RWPE1 (cell line): ENCODE measurements at places on chromosomes 5 and 9.

DNA sequence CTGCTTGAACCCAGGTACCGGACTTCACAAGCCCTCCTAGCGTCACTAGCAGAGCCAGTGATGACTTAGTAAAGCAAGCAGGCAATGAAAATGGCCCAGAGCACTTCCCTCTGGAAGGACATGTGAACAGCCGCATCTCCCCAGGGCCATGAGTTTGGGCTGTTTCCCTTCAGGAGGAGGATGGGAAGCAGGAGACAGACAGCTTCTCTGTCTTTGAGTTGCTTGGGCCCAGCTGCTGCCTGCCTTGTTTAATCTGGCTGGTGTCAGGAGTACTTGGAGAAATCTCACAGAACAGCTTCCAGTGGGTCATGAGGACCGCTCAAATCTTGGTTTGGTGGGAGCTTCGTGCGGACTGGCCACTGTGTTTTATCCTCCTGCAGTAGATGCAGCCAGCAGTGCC is 25.4 kb upstream of the WWC1 start:
- DNase-seq: no peak

DNA sequence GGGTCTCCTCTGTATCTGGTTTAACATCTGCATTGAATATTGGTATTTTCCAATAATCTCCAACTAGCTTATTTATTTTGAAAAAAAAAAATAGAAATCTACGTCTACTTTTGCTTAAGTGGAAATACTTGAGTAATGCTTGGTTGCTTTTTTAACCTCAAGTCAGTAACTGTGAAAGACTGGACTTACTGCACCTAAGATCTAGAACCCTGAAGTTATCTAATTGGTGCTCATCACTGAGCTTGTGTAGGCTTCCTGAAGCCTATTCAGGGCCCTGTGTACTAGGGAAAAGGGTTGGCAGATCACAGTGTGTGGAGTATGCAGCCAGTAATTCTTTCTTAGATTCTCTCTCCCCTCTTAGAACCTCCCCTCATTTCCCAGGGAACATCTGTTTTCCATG is 16.2 kb downstream of the SLC1A1 start:
- no peak for DNase-seq

DNA sequence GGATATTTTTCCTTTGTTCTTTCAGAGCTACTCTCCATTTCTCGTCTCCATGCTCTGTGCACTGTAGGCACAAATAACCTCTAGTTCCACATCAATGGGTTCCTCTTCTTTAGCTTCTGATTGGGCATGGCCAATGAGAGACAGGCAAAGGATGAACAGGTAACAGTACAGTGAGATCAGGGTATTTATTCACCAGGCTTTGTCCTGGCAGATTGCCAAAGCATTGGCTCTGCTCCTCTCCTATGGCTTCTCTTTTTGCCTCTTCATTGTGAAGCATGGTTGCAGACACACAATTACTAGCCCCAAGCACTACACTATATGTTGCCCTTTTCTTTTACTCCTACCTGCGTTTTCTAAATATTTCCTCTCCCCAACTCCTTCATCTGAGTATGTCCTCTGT is 215.1 kb upstream of the ARRDC3 start:
- no peak for DNase-seq

GRCh38 chr9:127095411-127095810 is 27.0 kb downstream of the ANGPTL2 start:
- no peak for DNase-seq

DNA sequence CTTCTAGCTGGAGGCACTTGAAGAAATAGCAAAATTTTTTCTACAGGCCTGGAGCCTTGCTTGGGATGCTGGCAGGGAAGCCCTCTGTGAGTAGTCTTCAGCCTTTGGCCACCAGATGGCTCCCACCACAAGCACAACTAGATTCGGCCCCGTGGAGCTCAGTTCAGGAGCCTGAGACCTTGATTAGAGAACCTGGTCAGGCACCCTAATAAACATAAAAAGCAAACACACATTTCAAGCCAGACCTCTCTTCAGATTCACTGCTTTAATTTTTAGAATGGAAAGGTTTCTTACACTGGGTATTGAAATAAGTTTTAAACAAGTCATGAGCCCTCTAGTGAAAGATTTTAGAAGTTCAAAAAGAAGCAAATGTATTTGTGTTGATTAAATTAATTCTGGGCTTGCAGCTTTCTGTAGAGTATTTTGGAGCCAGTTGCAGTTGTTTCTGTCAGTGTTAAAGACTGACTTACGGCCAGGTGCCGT is 41.4 kb downstream of the GLRX start:
- peak; percentile 81 for DNase-seq

DNA sequence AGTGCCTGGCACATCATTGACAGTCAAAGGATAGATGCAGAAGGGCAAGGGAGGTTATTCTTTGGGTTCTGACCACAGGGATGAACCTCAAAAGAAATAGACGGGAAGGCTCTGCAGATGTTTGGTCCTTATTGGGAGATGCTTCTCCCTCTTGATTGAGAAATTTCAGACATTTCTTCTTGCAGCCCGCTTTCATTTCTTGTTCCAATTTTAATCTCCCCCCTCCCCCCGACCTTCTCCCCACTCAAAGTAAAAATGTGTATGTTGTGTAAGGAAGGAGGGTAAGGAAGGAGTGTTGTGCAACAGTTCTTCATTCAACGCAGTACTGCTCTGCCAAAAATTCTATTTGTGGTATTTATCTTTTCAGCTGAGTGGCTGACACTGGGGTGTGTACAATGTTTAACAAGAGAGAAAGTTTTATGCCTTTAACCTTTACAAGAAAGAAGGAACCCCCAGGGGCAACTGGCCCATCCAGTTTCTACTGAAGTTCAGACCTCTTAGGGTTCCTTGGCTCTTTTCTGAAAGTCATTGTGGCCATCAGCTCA is 46.3 kb upstream of the TNFSF15 start:
- DNase-seq: no peak

GRCh38 chr9:72365525-72366256 is 683 bp upstream of the ZFAND5 start:
- DNase-seq: peak; percentile 49

DNA sequence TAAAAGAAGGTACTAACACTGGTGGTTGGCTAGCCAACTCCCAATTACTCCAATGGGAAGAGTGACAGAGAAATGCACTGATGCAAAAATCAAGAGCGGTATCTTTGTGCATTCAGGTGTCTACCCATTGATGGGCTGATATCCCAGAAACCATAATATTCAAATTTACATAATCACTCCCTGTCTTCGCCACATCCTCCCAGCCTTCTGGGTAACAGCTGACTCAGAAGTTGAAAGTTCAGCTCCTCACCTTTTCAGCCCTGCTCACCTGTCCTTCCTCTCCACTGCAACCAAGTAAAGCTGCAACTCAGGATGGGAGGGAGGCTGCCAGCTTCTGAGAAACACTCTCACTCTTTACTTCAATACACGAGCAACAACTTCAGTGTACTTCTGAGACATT is 6.9 kb downstream of the SUSD1 start:
- DNase-seq: no peak

DNA sequence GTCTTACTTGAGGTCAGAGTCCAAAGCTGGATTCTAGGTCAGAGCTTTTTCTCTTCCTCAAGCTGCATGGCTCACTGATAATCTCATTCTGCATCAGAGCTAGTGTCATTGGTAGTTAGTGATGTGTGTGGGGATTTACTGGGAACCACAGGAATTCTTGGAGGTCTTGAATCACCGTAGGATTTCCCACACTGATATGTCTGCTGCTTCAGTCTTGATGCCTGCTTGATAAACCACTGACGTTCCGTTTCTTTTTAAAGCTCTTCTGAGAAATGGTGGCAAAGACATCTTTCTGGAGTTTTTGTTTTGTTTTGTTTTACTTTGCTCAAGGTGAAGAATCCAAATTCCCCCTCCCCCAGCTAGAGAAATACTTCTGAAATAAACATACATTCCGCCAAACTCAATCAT is 1.2 kb upstream of the GARIN3 start:
- no peak for DNase-seq

DNA sequence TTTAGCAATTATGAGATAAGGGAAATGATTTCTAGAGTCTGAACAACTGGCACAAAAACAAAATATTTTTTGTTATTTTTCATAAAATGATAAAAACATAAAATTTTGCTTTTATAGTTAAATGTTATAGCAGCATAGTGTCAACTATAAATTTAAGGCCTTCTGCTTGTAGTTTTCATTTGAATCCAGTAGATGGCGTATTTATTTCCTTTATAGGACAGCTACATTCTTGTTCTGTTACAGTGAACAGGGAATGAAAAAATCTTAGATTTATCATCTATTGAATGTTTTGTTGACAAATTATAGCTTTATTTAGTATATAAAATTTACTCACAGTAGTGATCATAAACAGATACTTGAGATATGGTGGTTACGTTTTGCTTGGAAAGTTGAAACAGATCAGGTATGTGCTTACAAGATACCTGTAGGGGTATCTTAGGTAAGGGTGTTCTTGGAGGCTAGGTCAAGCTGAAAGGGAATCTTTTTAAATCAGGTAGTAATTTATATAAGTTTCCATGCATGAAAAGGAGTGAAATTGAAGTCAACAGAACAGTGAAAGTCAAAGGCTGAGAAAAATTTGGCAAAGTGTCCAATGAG is 239.3 kb upstream of the GRIN3A start:
- DNase-seq: peak; percentile 20

GRCh38 chr9:121809356-121810050 is 158.1 kb downstream of the DAB2IP start:
- no peak for DNase-seq

- no peak for DNase-seq
Measured at GRCh38 chr5:142506756-142507155, 179.1 kb downstream of the FGF1 start.

DNA sequence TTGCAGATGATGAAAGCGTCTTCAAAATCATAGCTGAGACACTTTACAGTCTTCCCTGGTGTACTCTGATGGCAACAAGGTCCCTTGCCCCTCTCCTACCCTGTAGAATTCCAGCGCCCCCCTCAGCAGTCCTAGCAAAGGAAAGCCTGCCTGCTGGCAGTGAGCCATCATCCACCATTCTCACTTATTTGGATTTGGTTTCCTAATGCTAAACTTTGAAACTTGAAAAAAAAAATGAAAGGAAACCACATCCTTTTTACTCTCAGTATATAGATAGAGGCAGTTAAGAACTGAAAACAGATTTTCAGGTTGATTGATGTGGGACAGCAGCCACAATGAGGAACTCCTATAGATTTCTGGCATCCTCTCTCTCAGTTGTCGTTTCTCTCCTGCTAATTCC is at the start of gene GZMA:
Gene GZMA (plus strand): TSS at position 299 of the 400 bp plus-strand sequence. CDS start 37 bp downstream, at position 336.
- no peak for DNase-seq

- DNase-seq: no peak
Measured at GRCh38 chr9:128166169-128166568, 6.1 kb downstream of the BBLN start.

DNA sequence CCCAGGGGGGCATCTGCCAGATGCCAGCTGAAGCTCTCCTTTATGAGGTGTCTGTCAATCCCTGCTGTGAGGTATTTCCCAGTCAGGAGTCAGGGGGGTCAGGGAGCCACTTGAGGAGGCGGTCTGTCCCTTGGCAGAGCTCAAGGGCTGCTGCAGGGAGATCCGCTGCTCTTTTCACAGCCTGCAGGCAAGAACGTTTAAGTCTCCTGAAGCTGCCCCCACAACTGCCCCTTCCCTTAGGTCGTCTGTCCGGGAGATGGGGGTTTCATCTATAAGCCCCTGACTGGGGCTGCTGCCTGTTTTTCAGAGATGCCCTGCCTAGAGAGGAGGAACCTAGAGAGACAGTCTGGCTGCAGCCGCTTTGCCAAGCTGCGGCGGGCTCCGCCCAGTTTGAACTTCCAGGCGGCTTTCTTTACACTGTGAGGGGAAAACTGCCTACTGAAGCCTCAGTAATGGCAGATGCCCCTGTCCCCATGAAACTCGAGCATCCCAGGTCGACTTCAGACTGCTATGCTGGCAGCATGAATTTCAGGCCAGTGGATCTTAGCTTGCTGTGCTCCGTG is 148.3 kb downstream of the RPS23 start:
- no peak for DNase-seq

- no peak for DNase-seq
Measured at GRCh38 chr9:95773053-95773418, 102.5 kb upstream of the ERCC6L2 start.

DNA sequence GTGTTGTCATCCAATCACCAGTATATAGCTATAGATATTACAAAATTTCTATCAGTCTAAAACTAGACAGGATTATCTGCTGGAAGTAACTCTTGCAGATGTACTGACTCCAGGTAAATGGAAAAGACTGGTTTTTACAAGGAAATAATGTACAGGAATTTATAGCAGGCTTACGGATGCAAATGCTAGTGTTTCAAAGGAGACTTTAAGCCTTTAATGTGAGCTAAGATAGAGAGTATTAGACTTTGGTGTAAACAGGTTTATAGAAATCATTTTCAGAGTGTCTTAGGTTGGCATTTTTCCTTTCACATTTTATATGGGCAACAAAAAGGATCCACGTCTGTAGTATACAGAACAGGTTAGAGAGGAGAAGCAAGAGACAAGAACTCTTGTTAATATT is 16.1 kb downstream of the ZNF608 start:
- DNase-seq: no peak

DNA sequence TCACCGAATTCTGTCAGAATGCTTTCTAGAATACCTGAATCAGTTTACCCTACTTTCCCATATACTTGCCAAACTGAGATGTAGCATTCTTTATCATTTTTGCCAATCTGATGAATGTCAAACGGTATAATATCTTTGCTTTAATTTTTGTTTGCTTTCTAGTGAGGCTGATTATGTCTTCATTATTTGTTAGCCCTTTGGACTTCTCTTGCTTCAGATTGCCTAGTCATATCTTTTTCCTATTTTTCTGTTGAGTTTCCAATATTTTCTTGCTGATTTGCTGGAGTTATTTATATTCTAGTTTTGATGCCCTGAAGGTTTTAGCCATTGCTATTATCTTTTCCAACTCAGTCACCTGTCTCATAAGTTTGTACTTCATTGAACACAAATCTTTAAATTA is 40.3 kb upstream of the GPBP1 start:
- no peak for DNase-seq

GRCh38 chr5:147065071-147065470 is 169.8 kb upstream of the STK32A start:
- DNase-seq: no peak

- no peak for DNase-seq
Measured at GRCh38 chr5:133506181-133506580, 106.2 kb downstream of the FSTL4 start.

DNA sequence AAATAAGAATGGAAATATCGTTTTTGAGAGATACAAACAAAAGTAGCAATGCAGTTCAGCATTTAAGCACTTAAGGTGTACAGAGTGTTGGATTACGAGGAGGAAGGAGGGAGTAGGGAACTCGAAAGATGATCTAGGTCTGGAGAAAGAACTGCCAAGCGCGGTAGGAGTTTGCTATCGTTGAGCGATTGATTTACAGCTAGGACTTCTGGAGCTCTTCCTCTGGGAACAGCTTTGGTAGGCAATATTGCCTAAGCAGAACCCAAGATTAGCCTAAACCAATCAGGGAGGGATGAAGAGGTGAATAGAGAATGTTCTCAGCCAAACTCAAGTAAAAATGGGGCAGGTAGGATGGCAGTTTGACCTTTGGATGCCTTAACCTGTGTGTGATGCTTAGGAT is 965 bp downstream of the CLTA start:
- peak; percentile 18 for DNase-seq
